ENCODE measurements at places on chromosomes 3 and 15.
A peak's percentile ranks its signal among the peaks of the same experiment; 100 is the strongest.

- no peak for DNase-seq
Observed at GRCh38 chr3:50111757-50112156, 23.0 kb downstream of the RBM5 start.

DNA sequence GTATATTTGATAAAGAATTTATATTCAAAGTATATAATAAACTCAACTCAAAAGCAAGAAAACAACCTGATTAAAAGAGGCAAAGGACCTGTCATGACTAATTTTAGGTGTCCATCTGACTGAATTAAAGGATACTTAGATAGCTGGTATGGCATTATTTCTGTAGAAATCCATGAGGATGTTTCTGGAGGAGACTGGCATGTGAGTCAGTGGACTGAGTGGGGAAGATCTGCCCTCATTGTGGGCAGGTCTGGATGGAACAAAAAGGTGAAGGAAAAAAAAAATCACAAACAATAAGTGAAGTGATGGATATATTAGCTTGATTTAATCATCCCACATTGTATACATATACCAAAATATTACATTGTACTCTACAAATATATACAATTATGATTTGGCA lies 16.6 kb downstream of the ANKRD28 start:
- no peak for DNase-seq

DNA sequence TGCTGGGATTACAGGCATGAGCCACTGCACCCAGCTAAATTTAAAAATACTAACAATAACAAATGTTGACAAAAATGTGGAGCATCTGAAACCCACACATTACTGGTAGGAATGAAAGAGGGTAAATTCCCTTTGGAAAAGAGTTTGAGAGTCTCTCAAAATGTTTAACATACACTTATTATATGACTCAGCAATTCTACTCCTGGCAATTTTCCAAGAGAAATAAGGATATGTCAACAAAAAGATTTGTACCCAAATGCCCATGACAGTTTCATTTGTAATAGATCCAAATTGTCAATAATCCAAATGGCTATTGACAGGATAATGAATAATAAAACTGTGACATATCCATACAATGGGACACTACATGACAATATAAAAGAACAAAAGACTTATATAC lies 9.0 kb downstream of the HCLS1 start:
- no peak for DNase-seq

DNA sequence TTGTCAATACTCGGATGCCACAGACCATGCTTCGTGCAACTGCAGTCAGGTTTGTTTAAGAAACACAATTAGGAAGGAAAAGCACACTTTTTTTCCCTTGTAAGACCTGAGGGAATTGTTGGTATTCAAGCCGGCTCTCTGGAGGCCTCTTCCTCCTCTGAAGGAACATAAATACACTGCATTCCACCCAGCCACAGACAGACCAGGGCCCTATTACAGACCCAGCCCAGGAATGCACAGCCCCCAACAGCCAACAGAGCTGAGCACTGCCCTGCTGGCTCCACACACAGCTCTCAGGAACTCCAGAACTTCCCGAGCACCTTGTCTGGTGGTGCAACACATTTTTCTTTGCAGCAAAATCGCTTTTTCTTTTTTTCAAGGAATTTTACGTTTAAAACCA lies 488.7 kb upstream of the PROK2 start:
- DNase-seq = peak; percentile 42

- no peak for DNase-seq
Observed at GRCh38 chr15:84824260-84825007, 7.3 kb downstream of the ALPK3 start.

DNA sequence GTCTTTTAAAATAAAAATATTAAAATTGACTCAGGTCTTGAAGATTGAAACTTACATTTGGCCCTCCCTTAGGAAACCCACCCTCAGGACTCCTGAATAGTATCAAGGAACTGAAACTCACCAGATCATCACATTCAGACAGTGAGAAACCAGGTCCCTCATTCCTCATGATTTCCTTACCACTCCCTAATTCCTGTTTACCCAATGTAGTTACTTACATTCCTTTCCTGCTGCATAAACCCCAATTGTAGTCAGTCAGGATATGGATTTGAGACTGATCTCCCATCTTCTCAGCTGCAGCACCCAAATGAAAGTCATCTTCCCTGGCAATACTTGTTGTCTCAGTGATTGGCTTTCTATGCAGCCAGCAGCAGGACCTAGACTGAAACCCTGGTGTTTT lies 8.6 kb downstream of the ATP13A4 start:
- no peak for DNase-seq

DNA sequence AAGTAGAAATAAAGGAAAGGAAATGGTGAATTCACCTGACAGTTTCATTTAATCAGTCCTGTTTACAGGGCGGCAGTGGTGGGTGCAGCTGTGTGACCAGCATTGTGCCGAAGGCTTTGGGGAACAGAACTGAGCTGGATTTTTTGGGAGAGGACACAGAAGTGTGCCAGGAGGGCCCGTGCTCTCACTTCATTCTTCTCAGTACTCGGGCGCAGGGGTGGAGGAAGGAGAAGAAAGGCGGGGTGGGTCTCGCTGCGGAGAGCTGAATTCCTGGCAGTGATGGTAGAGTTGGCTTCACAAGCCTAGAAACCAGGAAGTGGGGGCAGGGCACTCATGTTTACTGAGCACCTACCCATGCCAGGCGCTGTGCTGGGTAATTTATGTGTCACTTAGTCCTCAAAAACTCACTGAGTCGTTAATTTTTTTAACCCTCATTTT lies 64.6 kb downstream of the CRTC3 start:
- no peak for DNase-seq

- DNase-seq = no peak
Observed at GRCh38 chr15:86231864-86232721, 152.4 kb downstream of the AGBL1 start.

DNA sequence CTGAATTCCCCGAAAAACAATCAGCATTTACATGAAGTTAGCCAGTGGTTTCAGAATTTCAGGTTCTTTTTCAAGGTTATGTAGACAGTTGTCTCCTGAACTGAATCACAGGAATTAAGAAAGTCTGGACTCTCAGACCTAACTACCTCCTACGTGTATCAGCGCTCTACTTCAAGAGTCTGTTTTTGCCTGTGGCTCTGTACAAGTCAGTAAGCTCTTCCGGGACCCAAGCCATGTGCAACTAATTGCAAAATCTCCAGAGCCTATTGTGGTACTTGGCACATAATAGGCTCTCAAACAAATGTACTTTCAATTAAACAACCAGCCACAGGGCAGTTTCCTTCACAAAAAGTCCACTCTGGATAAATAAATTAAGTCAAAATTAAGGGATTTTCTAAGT lies 414.2 kb downstream of the PDCD6IP start:
- DNase-seq = no peak

DNA sequence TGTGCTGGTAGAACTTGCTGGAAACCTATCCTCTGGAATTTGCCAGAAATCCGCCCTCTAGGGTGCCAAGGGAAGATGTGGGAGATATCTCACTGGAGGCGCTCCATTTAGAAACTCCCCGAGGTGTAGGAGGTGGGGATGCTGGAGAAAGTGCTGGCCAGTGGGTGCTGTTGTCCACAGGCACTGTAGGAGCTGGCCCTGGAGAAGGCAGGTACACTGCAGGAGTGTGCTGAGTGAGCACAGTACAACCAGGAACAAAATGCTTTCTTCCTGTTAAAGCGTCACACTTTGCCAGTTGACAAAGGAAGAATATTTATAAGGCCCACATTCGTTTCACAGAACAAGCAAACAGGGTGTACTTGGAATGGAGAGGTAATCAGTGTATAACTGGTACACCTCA lies 119.9 kb downstream of the CACNA1D start:
- DNase-seq = no peak

DNA sequence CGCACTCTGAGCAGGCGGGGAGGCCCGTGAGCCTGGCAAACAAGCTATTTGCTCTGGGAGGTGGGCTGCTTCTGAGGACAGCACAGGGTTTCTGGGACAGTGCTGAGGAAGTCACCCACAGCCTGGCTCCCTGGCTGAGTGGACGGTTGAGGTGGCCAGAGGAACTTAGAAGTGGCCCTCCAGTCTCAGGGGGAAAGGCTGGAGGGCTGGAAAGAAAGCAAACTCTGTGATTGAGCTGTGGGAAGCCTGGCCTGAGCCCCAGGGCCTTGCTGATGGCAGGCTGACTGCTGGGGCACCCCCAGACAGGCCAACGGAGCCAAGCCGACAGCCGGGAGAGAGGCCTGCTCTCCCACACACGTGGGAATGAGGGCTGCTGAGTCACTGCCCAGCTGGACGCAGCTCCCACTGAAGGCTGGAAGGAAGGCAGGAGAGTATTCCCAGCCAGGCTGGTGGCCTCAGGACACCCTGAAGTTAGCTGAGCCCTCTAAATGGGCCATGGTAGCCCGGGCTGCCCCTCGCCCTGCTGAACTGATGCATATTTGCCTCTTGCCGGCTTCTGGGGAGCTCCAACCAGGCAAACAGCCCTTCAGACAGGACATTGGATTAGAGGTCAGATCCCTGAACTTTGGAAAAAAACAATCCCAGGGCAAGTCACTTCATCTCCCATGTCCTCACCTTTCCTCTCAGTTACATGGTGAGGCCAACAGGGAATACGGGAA lies 98.0 kb upstream of the TLE3 start:
- peak; percentile 30 for DNase-seq

DNA sequence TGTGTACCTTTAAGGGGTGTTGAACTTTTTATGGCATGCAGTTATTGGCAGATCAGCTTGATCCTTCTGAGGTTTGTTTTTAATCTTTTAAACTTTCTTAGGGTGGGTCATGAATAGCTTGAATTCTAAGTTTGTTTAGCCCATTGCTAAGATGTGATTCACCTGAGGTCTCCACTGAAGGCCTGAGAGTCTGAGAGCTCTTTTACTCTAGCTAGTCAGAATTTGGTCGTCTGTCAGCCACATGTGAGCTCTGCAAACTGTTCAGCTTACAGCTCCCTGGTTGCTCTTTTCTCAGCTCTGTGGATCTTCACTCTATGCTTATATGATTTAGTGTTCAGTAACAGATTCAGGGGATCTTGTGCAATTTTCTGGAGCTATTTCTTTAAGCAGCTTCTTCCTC lies 161.3 kb downstream of the ABHD5 start:
- DNase-seq = no peak

DNA sequence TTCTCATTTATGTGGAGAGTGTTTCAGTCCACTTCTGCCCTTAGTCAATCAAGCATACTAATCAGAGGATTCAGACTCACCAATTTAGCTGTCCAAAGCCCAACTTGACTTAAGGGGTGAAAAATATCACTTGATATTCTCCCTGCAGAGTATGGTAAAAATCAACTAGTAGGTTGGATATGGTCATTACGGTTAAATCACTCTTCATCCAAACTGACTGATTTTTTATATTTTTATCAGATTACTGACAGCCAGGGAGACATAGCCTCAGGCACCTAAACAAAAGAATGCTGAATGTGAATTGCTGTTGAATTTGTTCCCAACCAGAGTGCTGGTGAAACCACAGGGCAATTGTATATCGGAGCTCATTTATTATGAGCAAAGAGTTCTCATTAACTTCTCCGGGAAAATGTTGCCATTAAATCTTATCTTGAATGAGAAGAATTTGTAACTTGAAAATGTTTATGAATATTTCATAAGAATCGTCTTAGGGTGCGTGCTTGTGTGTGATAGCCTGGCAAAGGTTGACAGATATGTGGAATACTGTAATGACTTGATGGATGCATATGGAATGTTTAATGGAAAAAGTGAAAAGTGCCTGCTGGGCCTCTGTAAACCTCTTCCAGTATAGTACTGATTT lies 411.2 kb downstream of the NAALADL2 start:
- no peak for DNase-seq

- no peak for DNase-seq
Observed at GRCh38 chr3:162541923-162542322, 1045.3 kb downstream of the OTOL1 start.

GRCh38 chr3:165770781-165771180 lies 66.4 kb downstream of the BCHE start:
- no peak for DNase-seq

- DNase-seq = no peak
Observed at GRCh38 chr3:38960953-38961622, 90.7 kb downstream of the SCN11A start.

GRCh38 chr3:99357131-99357530 lies 281.3 kb upstream of the COL8A1 start:
- DNase-seq = no peak

- no peak for DNase-seq
Observed at GRCh38 chr3:23246651-23247050, 43.5 kb downstream of the UBE2E2 start.

- no peak for DNase-seq
Observed at GRCh38 chr3:156373095-156373494, 181.8 kb downstream of the SSR3 start.

GRCh38 chr3:141011997-141012262 lies 39.2 kb upstream of the SPSB4 start:
- no peak for DNase-seq

DNA sequence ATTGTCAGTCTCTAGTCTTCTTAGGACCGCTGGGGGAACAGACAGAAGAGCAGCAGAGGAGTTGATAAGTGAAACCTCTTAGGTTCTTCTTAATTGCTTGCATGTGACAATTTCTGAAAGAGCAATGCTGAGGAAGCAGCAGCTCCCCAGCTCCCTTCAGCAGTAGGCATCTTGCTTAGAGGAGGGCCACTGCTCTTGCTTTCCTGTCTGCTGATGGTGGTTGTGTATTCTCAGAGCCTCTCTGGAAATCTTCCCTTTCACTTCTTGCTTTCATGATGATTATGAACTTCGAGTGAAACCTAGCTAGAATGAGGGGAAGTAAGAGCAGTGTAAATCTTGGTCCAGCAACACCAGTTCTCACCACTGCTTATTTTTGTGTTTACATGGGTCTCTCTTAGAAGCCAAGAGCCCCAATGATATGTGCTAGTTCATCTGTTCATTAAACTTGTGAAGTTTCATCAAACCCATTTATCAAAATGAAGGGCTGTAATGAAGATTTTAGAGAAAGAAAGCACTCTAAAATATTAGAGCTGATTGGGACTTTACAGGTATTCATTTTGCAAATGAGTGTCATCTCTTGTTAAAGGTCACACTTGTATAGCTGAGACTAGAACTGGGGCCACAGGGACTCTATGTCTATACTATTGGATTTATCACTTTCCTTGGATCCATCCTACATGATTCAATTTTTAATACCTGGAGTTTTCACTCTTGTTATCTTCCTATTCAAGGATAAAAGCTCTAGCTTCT lies 246.7 kb downstream of the LPP start:
- DNase-seq = no peak

- DNase-seq = no peak
Observed at GRCh38 chr3:55716044-55716443, 228.9 kb upstream of the WNT5A start.

DNA sequence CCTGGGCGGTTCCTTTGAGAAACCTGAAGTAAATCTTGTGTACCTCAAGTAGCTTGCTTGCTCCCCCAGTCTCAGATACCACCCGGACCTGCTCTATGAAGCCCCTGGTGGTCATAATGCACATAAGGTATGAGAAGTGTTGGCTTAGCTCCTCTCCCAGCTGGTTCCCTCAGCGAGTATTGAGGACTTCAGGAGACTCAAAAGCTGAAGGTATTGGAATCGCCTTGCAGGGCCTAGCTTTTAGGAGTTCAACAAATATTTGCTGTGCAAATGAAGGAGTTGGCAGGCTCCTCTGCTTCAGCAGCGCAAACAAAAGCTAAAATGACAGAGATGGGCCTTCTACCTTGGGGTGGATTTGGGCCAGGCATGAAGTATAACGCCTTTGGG lies 1.7 kb downstream of the CMTM8 start:
- no peak for DNase-seq

- DNase-seq = no peak
Observed at GRCh38 chr3:61809879-61810278, 248.5 kb downstream of the PTPRG start.

- no peak for DNase-seq
Observed at GRCh38 chr3:152232679-152233078, 36.0 kb upstream of the MBNL1 start.

- no peak for DNase-seq
Observed at GRCh38 chr15:80736560-80736959, 41.5 kb downstream of the ABHD17C start.

- DNase-seq = no peak
Observed at GRCh38 chr3:113234688-113235260, 23.4 kb downstream of the BOC start.
